ENCODE measurements at places on chromosomes 5 and 9. TPM values are rescaled to one million over a fixed set of nuclear protein-coding genes. Genes with fewer than 3 reads are reported as not detected.

DNA sequence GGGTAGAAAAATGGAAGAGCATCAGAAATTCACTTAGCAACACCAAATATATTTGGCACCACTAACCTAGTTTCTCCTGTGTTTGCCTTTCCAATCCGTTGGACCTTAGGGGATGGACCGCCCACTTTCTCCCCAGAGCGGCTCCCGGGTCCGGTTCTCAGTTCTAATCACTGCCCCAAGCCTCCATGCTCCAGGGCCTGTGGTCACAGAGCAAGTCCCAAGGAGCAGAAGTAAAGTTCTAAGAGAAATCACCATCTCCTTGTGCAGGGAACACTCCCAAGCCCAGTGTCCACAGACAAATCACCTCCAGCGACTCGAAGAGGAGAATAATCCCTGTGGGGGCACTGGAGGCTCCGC, 728 bp upstream of the SLC1A1 start:
- peaks cover 27% of the 10 kb centered on the region for H3K4me1 ChIP-seq
- H3K27ac ChIP-seq = peak overlapping the region; percentile 79
- peak; percentile 44 for DNase-seq
- H3K27me3 ChIP-seq = no peaks in the 10 kb centered on the region
- no peaks in the 10 kb centered on the region for H3K36me3 ChIP-seq

DNA sequence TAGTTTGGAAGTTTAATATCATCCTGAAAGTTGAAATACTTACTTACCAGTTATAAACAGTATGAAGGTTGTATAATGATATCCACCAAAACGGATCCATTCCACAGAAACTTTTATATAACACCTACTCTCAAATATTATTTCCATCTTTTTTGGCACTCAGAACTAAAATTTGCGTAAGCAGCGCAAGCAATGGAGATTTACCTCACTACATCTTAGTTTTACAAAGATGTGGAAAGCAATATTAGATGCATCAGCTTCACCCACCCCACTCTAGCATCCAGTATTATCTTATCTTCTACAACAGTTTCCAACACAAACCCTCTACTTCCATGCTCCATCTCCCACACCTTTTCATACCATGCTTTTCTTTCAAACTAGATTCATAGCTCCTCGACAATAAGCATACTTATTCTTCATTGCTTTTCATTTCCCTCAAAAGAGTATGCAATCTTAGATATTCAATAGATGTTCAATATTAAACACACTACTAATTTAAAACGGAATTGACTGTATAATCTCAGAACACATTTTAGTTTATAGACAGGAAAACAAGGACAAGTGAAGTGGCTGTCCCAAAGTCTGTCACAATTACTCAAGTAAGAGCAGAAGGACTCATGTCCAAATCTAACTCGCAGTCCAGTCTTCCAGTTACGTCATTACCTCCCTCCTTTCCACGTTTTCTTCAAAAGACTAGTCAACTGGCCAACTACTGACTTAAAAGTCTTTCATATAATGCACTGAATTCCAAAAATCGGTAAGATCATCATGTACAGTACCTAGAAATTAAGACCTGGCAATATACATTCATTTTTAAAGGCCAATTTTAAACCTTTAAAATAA, 2.2 kb downstream of the PPP2CA start:
- no peaks in the 10 kb centered on the region for H3K36me3 ChIP-seq
- H3K27me3 ChIP-seq = no peaks in the 10 kb centered on the region
- peak overlapping the region; percentile 72 for H3K4me3 ChIP-seq
- no peak for DNase-seq
- H3K4me1 ChIP-seq = peaks cover 58% of the 10 kb centered on the region
- peak overlapping the region; percentile 31 for H3K27ac ChIP-seq

DNA sequence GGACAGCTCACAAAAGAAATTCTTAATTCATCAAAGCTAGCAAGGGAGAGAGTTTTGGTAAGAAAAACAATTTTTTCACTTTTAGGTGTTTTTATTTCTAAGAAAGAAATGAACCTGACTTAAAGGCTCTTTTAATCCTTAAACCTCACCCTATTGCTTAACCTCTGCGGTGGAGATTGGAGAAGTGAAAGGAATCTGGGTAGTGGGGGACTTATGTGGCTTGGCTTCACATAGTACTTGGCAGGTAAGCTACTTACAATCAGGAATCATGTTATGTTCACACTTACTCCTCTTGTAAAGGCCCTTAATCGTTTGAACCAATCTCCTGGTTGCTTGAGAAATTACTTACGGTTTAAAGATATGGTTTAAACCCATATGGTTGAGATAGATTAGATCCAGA, 104.8 kb downstream of the ISOC1 start:
- no peaks in the 10 kb centered on the region for H3K36me3 ChIP-seq
- H3K27ac ChIP-seq = no peak overlapping the region
- no peak overlapping the region for H3K4me3 ChIP-seq
- H3K27me3 ChIP-seq = no peaks in the 10 kb centered on the region

DNA sequence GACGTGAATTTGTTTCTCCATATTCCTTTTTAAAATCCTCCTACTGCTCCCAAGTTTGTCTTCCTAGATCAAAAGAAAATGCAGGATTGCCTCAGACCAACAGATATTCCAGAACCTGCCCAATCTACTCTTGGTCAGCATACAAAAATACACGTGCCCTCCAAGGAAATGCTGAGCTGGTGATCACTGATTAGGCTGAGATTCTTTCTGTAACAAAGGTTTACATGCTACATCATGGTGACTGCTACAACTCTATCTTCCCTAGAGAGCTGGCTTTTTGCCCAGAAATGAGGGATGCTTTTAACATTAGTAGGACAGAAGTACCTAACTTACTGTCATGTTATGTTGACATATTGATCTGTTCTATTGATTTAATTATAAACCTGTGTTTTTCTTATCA, 35.5 kb downstream of the OR2Y1 start:
- H3K4me3 ChIP-seq = no peak overlapping the region
- H3K4me1 ChIP-seq = no peaks in the 10 kb centered on the region
- no peaks in the 10 kb centered on the region for H3K27me3 ChIP-seq
- H3K36me3 ChIP-seq = no peaks in the 10 kb centered on the region
- H3K27ac ChIP-seq = no peak overlapping the region
- no peak for DNase-seq

- H3K27ac ChIP-seq = no peak overlapping the region
- no peak for DNase-seq
- H3K27me3 ChIP-seq = no peaks in the 10 kb centered on the region
- H3K4me1 ChIP-seq = no peaks in the 10 kb centered on the region
- no peaks in the 10 kb centered on the region for H3K36me3 ChIP-seq
Observed at GRCh38 chr5:171707442-171707792, 78.2 kb upstream of the SMIM23 start.

DNA sequence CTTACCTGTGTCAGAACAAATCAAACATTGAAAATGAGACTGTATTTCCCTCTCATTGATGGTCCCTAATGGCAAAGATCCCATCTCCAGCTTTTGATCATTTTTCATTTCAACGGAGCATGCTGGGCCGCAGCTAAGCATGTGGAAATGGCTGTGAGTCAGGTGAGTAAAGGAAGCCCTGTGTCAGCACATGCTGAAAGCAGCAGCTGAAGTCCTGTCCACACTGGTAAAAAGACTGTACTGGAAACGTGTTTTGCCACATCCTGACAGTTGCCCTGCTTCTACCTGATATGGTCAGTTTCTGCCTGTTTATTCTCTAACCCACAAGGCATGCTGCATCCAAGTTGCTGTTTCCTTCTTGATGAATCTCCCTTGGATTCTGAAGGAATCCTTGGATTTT, 330.1 kb downstream of the EFNA5 start:
- H3K36me3 ChIP-seq = no peaks in the 10 kb centered on the region
- no peak overlapping the region for H3K27ac ChIP-seq
- DNase-seq = peak; percentile 44
- no peaks in the 10 kb centered on the region for H3K4me1 ChIP-seq
- H3K4me3 ChIP-seq = no peak overlapping the region
- no peaks in the 10 kb centered on the region for H3K27me3 ChIP-seq

DNA sequence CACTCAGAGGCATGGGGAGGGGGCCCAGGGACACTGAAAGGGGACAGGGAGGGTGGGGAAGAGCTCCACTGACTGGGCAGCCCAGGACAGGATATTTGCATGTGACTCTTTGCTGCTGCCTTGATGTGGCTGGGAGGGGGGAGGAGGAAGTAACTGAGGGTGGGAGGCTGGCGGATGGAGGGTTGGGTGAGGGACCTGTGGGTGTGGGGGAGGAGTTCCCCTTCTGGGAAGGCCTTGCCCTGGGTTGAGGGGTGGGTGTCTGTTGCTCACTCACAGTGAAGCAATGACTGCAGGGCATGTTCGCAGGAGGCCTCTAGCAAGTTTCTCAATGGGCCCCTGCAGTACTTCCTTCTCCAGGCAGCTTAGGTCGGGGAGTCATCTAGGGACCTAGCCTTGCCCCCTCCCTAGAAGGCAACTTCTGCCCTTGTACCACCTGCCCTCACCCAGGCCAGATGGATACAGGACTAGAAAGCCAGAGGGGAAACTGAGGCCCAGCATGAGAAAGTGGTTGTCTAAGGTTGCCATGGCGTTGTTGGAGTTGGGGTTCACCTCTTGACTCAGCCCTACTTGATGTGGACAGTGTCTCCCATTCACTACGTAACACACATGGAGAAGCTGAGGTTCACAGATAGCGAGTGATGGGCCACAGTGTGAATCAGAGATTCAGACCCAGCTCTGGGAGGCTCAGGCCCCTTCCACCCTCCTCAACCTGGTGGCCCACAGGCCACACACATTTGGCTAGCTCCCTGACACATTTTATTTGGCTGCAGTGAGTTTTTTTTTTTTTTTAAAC, 3.0 kb downstream of the GRK6 start:
- H3K36me3 ChIP-seq = peaks cover 31% of the 10 kb centered on the region
- no peaks in the 10 kb centered on the region for H3K27me3 ChIP-seq
- no peak overlapping the region for H3K4me3 ChIP-seq
- DNase-seq = peak; percentile 60

DNA sequence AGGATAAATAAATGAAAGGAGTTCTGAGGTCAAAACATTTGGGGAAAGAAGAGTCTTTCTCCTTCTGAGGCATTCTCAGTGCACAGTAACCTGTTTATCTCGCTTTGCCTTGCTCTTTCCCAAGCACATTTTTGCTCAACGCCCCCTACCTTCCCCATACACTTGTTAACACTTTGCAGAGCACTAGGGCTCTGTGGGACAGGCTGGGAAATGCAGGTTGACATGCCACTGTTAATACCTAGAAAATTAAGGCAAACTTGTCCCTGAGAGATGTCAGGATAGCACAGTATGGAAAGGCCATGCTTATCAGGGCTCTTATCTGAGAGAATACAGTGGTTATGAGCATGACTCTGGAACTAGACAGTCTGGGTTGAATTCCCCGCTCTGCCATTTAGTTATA, 152.0 kb downstream of the DOCK8 start:
- H3K36me3 ChIP-seq = peaks cover 19% of the 10 kb centered on the region
- no peaks in the 10 kb centered on the region for H3K4me1 ChIP-seq
- H3K27me3 ChIP-seq = no peaks in the 10 kb centered on the region
- H3K27ac ChIP-seq = no peak overlapping the region
- no peak for DNase-seq
- H3K4me3 ChIP-seq = no peak overlapping the region

DNA sequence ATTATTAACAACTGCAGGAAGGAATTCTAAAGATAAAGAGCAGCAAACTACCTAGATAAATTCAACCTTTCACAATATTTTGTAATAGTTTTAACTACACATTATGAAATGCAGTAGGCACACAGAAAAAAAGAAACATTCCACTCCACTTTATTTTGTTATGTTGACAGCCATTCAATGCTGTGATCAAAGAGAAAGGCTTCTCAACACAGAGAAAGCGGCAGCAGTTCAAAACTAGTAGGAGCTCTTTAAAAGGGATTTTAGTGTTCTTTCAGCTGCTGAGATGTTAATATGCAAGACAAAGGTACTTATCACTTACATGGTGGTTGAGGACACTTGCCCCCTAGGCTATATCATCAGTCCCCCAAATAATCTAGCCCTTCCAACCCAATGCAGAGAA, 11.6 kb downstream of the CEMIP2 start:
- H3K27ac ChIP-seq = peak overlapping the region; percentile 16
- peaks cover 42% of the 10 kb centered on the region for H3K4me1 ChIP-seq
- H3K36me3 ChIP-seq = no peaks in the 10 kb centered on the region
- no peaks in the 10 kb centered on the region for H3K27me3 ChIP-seq
- no peak for DNase-seq

DNA sequence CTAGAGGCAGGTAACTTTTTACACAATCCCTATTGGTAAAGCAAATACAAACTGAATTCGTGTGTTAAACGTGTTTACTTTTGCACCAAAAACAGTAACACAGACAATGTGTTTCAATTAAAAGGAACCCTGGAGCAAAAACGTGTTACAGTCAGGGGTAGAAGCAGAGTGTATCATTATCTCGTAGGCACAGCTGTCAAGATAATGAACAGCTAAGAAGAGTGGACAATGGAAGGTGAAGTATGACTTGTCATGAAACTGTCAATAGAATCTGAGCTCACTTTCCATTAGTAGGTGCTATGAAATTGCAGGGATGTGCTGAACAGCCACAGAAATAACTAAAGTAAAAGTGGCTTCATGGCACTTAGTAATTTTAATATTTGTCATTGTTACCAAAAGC, 1229.8 kb upstream of the WWC1 start:
- no peak overlapping the region for H3K27ac ChIP-seq
- H3K4me3 ChIP-seq = no peak overlapping the region
- H3K36me3 ChIP-seq = no peaks in the 10 kb centered on the region
- H3K4me1 ChIP-seq = no peaks in the 10 kb centered on the region
- no peaks in the 10 kb centered on the region for H3K27me3 ChIP-seq
- no peak for DNase-seq

GRCh38 chr9:126116351-126117157, 210.1 kb upstream of the MVB12B start:
- peaks cover 9% of the 10 kb centered on the region for H3K27me3 ChIP-seq
- H3K4me3 ChIP-seq = no peak overlapping the region
- no peak for DNase-seq
- H3K36me3 ChIP-seq = no peaks in the 10 kb centered on the region
- H3K27ac ChIP-seq = no peak overlapping the region
- H3K4me1 ChIP-seq = no peaks in the 10 kb centered on the region

GRCh38 chr5:88049737-88050136, 218.9 kb downstream of the TMEM161B start:
- H3K4me1 ChIP-seq = no peaks in the 10 kb centered on the region
- H3K4me3 ChIP-seq = no peak overlapping the region
- no peak overlapping the region for H3K27ac ChIP-seq
- H3K36me3 ChIP-seq = no peaks in the 10 kb centered on the region
- no peaks in the 10 kb centered on the region for H3K27me3 ChIP-seq
- no peak for DNase-seq

DNA sequence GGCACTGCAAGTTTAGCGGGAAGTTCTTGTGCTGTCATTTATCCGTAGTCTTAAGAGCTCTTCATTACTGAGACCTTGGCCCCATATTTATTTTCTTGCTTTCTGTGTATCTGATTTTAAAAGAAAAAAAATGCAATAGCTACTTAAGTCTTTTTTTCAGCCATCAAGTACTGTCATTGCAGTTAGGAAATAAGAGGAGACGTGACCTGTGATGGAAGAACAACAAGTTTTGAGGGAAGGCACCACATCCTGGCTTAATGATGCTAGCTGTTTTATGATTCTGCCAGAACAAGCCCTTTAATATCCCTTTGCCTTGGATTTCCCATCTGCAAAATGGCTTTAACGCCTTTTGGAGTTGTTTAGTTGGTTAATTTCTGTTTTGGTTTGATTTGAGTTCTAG, 3.8 kb downstream of the RGMB start:
- no peak overlapping the region for H3K27ac ChIP-seq
- peak overlapping the region; percentile 68 for H3K4me3 ChIP-seq
- peaks cover 17% of the 10 kb centered on the region for H3K36me3 ChIP-seq
- no peak for DNase-seq
- H3K27me3 ChIP-seq = no peaks in the 10 kb centered on the region

GRCh38 chr5:96207420-96207819, 225.6 kb downstream of the PCSK1 start:
- no peak overlapping the region for H3K4me3 ChIP-seq
- H3K36me3 ChIP-seq = no peaks in the 10 kb centered on the region
- H3K27me3 ChIP-seq = no peaks in the 10 kb centered on the region
- H3K4me1 ChIP-seq = no peaks in the 10 kb centered on the region

The ADAMTS2 gene
- 34.5 TPM for total RNA-seq

The PAPPA gene
- 11.7 TPM for total RNA-seq

The CTSV gene
- total RNA-seq = not detected

The TAS2R1 gene
- not detected for total RNA-seq

The GNA14 gene
- total RNA-seq = not detected

The SLC25A2 gene
- total RNA-seq = not detected
